Activated CD4-positive, CD25-positive, alpha-beta regulatory T cell (primary cell): ENCODE measurements at places on chromosomes 13 and 19.

DNA sequence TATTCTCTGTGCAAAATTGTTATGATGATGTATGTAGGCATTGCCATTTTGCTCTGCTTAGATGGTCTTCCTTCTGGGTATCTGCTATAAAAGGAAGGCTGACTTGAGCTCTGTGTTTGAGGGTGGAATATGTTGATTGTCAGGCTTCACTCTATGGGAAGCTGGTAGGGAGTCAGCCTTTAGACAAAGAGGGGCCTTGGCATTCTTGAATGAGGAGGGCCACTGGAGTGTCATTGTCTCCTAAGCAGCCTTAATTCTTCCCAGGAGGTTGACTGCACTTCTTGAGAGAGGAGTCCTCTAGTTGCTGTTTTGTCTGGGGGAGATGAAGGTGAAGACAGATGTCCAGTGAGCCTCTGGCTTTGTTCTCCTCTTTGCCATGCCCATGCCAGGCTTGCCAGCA is 266.8 kb downstream of the KCNRG start:
- no peak for DNase-seq

DNA sequence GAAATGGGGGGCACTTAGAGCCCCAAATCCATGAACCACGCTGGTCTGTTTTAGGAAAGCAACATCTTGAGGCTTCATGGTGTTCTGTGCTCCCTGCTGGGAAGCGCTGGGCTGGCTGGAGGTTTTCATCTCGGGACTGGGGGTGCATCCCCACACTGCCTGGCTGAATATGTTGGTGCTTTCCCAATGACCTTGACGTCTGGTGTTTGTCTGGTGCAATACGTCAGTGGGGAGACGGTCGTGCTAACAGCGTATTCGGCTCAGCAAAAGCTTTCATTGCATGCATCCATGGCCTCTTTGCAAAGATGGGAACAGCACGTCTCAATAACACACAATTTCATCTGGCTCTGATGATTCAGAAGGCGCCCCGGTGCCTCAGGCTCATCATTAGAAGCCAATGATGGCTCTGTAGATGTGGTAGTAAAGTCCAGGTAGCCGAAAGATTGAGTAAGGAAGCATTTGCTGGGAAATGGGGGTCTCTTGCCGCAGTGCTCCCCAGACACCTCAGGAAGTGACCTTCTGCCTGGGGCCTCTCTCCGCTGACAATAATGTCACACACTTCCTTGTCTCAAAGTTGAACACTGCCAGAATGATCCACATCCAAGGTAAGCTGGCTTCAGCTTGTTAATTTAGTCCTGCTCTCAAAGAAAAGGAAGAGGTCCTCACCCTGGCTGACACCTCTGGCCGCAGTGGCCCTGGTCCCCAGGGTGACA is 97.7 kb downstream of the ING1 start:
- no peak for DNase-seq

DNA sequence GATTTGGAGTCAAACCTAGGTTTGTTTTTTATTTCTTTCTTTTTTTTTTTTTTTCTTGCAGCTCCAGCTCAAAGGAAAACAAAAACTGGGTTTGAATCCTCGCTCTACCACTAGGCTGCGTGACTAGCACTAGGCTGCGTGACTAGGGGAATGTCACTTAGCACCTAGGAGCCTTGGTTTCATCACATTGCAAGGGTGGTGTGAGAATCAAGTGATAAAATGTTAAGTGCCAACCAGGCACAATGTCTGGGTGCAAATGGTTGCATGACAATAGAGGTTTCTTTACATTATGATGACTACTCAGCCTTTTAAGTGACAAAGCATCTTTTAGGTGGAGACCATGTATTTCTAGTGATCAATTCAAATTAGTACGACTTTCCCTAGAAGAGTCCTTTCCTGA is 27.9 kb downstream of the RCBTB2 start:
- no peak for DNase-seq

- no peak for DNase-seq
Observed at GRCh38 chr13:24076109-24076508, 84.4 kb upstream of the SPATA13 start.

- no peak for DNase-seq
Observed at GRCh38 chr19:21109116-21109515, 27.1 kb downstream of the ZNF714 start.

DNA sequence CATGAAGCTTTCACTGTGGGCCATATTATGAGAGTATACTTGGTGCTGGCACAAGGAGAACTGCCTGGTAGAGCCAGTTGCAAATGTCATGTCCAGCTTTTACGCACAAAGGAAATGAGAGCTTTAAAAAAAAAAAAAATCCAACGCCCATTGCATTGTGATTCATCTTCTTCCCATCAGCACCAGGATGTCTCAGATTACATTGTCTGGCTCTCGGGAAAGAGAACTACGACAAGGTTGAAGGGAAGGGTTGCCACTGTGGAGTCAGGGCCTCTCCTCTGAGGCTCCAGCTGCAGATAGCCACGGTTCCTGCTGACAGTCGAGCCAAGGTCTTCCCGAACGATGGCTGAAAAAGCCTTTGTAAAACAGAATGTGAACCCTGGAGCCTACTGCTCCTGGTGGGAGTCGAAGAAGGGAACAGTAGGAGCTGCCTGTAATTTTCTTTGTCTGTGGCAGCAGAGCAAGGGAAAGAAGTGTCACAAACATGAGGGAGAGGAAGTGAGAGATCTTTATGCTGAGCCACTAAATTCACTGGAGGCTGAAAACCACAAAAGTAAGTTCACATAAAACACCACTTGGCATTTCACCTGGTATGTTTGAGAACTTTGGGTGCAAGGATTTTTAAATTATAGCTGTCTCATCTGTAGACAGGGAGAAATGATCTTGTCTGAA is 704.7 kb downstream of the DIAPH3 start:
- DNase-seq: no peak

DNA sequence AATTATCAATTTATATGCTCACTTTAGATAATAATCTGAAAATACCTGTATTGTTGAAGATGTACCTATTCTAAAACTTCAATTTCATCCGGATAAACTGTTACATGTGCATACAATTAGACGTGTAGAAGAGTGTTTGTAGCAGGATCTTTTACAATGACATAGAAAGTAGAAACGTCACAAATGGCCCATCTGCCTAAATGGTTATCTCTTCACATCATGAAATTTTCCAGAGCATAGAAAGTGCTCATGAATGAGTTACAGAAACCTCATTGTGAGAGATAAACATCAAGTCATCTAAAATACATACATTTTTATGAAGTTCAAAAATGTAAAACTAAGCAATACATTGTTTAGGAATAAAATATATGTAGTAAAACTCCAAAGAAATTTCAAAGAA is 607.4 kb downstream of the GPC6 start:
- no peak for DNase-seq

- no peak for DNase-seq
Observed at GRCh38 chr19:40223135-40223822, 3.2 kb downstream of the CCNP start.

GRCh38 chr13:105220881-105221280 is 1314.6 kb downstream of the EFNB2 start:
- no peak for DNase-seq

DNA sequence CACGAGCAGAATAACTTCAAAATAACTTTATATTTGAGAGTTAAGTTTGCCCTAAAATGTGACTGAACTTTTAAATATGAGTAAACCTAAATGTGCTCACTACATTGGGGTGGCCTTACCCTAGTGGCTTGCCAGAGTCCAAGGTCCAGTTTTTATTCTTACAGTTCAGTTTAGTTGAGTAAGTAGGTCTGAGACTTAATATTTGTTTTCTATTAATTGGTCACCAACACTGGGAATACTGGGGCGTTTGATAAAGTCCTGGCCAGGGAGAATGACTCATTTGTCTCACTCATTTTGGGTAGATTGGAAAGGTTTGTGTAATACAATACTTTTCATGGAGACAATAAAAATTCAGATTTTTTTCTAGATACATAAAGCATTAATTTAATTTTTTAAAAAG is 127.8 kb upstream of the SPATA13 start:
- no peak for DNase-seq

DNA sequence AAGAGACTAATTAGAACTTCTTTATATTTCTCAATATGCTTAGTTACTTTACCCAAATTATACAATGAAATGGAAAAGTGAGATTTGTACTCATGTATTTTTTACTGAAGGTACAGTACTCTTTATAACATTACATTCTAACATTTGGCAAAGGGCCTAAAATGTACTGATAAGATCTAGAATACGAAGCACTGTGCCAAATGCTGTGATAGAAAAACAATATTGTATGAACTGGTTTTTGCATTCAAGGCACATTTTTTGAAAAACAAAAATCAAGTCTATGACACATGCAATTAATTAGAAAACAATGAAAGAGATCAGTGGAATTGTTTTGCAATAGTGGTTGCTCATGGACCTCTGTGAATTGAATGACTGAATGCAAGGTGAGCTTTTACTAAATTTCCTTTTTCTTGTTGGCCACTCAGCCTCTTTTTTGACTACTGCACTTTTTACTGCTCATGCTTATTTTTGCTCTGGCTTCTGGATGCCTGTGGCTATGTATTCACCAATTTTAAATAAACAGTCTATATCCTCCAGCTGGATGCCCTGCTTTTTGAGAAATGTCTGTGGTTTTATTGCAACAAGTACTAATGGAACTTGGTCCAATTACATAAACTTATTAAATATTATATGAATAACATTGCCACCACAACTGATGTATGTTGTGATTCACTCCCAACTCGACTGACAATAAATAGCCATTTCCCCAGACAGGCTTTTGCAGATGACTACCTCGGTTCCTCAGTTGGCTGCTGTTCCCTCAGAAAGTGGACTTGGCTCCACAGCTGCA is 41.4 kb upstream of the OBI1 start:
- no peak for DNase-seq

DNA sequence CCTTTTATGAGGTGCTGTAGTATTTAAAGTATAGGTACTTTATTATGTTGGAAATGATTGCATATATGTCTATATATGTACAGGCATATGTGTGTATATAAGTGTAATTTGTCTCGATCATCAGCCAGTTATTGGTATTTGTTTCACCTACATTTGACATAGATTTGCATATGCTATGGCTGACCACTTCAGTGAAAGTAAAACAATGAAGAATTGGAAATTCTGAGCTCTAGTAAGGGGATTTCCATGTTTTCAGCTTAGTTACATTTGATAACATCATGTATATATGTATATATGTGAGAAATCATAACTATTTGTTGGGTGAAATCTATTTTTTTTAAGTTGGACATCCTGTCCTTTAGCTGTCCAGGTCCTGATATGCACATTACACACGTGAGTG is 1303.9 kb downstream of the EFNB2 start:
- no peak for DNase-seq

GRCh38 chr13:73364736-73365135 is 305.9 kb downstream of the KLF5 start:
- DNase-seq: no peak

GRCh38 chr13:24223341-24224231 is 63.1 kb downstream of the SPATA13 start:
- no peak for DNase-seq

DNA sequence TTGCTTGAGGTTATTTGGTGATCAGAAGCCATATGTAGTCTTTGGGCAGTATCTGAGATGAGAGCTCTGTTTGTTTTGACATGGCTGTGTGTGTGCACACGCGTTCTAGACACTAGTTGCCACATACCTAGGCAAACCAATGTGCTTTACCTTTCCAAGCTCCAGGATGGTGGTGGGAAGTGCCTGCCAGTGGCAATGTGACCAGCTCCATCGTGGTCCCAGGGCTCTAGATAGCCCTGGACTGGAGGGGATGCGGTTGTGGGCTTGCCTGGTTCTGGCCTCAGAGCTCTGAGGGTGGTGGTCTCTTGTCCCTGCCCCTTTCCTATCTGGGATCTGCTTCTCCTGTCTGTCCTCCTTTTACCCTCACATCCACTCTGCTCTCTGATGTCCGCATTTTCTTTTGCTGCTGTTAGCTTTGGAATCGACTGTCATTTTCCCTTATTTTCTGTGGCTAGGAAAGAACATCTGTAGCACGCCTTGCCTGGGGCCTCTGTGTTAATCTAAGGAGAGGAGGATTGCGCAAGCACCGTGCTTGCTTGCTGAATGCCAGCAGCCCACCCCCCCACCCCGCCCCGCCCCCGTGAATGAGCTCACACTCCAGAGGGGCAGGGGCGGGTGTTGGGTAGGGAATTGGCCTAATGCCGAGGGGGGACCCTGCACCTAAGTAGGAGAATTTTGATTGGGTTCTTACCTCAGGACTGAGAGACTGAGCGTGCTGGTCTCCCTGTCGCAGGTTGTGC is 89.5 kb downstream of the ARHGEF7 start:
- DNase-seq: no peak
